NCI-H2227 treated with DMSO at 0.1 percent for 48 hours (cell line): ENCODE measurements at places on chromosomes 2 and 18.

DNA sequence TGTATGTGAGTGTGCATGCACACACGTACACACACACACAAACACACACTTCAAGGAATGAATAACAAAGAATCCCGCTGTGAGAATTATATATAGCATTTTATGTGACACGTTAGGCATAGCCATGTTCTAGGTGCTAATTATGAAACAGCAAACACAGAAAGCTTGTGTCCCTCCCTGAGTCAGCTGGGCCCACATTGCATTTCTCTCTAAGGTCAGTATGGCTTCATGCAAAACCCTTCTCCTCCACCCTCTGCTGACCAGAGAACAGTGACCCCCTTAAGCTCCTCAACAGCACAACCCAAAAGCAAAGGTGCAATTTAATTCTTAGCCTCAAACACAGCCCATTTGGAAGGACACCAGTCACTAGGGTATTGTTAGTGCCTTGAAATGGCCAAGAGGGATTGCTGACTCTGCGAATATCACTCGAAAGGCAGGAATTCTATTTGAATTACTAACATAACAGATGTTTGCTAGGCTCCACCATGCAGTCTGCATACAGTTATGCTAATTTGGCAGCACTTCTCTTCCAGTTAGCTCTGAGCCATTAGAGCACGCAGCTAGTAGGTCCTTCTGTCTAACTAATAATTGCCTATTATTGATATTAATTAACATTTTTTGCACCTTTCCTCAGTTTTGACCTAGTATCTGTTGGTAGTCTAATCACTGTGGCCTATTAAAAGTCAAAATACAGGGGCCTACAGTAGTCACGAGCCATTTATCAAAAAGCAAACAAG lies 149.0 kb downstream of the LNPK start:
- peak; percentile 70 for DNase-seq

DNA sequence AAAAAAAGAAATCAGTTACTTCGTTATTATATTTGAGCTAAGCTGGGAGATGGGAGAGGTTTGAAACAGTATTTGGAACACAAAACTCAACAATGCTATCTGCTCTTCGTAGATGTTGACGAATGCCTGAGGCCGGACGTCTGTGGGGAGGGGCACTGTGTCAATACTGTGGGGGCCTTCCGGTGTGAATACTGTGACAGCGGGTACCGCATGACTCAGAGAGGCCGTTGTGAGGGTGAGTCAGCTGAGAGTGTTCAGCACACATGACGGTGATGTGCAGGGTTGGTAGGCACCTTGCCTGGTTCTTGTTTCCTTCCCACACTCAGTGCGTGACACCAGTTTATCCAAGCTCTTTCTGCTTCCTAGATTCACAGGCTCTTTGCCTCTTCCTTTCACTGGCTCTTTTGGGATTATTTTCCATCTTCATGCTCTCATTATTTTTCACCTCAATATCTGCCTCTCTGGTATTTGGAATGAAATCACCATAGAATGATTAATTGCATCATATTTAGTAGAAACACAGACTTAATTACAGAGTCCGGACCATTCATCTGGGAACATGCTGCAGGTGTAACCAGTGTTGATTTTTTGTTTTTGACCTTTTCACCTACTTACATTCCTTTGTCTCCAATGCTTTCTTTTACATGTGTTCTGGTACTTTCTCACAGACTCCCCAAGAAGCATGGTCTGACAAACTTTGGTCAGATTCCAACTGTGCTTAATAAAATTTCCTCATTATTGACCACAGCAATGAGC lies 200.6 kb upstream of the RASGRP3 start:
- no peak for DNase-seq

GRCh38 chr2:60554074-60554645 lies 706 bp upstream of the BCL11A start:
- DNase-seq, result no peak

DNA sequence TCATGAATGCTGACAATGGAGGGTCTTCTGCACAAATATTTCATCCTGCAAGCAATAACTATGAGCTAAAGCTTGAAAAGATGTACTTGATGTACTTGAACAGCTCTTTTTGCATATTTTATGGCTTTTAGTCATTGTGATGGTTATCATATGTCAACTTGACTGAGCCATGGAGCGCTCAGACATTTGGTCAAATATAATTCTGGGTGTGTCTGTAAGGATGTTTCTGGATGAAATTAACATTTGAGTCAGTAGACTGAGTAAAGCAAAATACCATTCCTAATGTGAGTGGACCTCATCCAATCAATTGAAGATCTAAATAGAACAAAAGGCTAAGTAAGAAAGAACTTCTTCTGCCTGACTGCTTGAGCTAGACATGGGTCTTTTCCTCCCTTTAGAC lies 509.0 kb downstream of the BCL11A start:
- no peak for DNase-seq

DNA sequence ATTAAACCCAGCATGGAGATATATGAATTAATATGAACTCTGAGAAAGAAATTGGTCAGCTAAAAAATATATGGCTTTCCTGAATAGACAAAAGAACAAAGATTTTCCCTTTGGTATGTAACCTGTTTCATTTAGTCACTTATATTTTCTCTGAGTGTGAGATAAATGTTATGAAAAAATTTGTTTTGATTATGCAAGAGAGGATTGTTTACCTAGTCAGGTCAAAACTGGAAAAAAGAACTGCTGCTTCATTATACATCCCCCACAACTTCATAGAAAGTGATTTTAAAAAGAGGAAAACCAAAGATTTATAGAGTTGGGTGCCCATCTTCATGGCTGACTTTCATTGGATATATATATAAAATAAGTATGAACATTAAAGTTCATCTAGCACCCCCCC lies 242.2 kb upstream of the FN1 start:
- no peak for DNase-seq

- peak; percentile 14 for DNase-seq
Measured at GRCh38 chr18:48840491-48840877, 110.3 kb downstream of the SMAD7 start.

- no peak for DNase-seq
Measured at GRCh38 chr2:149629026-149629425, 41.5 kb upstream of the MMADHC start.

DNA sequence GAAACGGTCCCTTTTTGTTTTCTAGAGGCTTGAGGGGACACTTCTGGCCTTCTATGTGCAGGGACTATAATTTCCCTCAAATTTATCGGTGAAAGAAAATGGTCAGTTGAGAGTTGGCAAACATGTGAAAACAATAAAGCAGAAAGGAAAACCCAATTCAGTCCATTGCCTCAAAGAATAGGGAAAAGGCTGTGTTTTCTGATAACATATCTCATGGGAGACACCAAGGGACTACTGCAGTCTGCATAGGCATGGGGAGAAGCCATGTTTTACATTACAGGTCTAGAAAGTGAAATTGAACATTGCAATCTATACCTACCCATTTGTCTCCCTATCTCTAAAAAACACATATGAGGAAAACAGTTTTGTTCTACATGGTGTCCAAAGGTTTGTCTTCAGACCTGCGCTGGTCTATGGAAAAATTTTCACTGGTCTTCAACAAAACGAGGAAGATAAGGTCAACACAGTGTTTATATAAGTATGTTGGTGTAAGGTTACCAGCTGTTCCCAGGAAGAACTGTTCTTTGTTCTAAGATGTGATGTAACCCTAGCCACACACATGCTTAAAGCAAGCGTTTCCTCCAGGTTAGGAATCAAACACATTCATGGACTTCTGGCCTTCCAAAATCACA lies 179.7 kb downstream of the MREG start:
- DNase-seq, result no peak

GRCh38 chr18:60145776-60146175 lies 226.8 kb downstream of the MC4R start:
- DNase-seq, result no peak

DNA sequence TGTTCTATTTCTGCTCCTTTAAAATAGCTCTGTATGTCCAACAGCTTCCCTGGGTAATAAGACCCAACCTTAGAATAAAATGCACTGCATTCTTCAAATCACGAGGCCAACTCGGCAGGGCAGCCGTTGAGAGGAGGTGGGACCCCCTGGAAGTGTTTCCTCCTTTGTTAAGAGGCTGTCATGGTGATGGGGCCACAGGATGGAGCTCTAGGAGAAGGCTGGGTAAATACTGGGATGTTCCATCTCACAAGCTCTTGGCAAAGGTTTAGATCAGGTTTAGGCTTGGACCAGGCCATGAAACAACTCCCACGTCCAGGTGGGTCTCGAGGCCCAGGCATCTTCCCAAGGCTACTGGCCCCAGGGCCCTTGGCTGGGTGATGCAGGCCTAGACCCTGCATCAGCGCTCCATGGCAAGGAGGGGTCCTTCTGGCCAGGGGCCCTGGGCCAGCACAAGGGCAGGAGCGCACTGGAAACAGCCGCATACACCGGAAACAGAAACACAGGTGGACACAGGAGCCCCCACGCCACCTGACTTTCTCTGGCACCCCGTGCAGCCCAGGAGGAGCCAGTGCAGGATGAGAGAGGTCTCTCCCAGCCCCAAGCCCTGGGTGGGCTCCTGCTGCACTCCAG lies 38.8 kb upstream of the OTOS start:
- no peak for DNase-seq

GRCh38 chr2:101151859-101152271 lies 683 bp upstream of the TBC1D8 start:
- peak; percentile 25 for DNase-seq

GRCh38 chr18:22684268-22684667 lies 248.9 kb upstream of the RBBP8 start:
- no peak for DNase-seq
